Activated CD4-positive, CD25-positive, alpha-beta regulatory T cell treated with anti-CD3 and anti-CD28 coated beads, Interleukin-2, amount 50 U/mL, for 72 hours (primary cell): ENCODE measurements at places on chromosomes 11 and 22.

- peak; percentile 62 for DNase-seq
Observed at GRCh38 chr22:38203090-38203810, 1.5 kb downstream of the MAFF start.

DNA sequence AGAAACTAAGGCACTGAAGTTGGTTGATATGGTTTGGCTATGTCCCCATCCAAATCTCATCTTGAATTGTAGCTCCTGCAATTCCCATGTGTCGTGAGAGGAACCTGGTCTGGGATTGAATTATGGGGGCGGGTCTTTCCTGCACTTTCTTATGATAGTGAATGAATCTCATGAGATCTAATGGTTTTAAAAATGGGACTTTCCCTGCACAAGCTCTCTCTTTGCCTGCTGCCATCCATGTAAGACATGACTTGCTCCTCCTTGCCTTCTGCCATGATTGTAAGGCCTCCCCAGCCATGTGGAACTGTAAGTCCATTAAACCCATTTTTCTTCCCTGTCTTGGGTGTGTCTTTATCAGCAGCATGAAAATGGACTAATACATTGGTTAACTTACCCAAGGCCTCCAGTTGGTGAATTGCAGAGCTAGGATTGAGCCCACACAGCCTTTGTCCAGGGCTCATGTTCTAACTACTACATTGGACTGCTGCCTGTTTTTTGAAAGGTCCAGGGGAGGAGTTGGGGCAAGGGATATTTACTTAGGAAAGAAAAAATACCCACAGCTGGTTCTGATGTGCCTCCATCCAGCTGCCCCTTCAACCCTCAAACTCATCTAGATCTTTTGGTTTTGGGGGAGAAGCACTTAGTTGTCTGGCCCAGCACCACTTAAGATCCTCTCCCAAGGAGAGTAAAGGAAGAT is 107.8 kb upstream of the NAV2 start:
- no peak for DNase-seq

DNA sequence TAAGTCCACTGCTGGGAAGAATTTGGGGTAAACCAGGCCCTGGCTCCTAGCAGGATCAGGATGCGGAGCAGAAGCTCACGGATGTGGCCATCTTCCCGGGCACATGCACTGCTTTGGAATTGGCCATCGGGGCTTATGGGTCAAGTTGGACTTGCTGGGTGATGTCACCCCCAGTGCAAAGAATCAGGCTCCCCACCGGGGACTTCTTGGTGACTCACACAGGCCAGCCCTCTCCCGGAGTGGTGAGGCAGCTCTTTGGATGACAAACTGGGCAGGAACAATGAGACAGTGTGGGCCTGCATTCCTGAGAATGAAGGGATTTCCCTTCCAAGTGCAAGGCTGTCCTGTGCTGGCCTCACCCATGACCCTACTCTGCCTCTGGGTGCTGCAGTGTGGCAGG is 128.8 kb upstream of the ANO1 start:
- no peak for DNase-seq

GRCh38 chr11:27139742-27140367 is 99.2 kb downstream of the BBOX1 start:
- DNase-seq, result no peak

DNA sequence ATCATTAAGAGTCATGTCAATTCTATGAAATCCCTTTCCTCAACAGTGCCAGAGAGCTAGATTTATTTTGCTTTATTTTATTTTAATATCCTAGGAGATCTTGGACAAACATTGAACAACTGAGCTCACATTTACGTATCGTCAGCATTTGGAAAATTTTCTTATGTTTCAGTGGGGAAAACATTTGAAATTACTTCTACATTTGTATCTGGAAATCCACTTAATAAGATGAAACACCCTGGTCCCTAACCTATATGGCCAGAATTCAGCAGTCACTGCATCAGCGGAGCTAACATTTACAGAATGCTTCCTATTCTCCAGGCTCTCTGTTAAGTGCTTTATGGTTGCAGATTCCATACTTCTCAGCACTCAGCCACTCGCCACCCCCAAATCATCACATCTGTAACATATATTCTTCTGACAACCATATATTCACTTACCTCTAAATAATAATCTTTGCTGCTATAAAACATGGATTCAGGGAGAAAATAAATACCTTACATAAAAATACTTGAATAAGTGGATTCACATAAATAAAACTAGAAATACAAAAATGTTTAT is 773.9 kb downstream of the JRKL start:
- no peak for DNase-seq

DNA sequence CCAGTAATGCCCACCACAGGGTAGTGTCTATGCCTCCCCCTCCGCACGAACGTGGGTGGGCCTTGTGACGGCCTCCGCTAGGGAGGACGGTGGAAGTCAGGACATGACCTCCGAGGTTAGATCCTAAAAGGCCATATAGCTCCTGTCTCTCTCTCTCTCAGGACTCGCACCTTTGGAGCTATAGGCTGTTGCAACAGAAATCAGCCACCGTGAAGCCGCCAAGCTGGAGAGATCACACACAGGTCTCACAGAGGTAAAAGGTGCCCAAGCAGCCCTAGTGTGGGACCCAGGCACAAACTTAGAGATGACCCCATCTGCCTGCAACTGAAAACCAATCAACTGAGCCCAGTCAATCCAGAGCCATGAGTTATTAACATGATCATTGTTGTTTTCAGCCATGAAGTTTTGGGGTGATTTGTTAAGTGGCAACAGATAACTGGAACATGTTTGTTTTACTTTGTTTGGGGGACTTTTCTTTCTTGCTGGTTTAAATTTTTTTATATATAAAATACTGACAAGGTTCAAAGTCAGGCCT is 7.4 kb upstream of the NAP1L4 start:
- DNase-seq, result peak; percentile 8
